ENCODE measurements at places on chromosomes 2 and 18.

DNA sequence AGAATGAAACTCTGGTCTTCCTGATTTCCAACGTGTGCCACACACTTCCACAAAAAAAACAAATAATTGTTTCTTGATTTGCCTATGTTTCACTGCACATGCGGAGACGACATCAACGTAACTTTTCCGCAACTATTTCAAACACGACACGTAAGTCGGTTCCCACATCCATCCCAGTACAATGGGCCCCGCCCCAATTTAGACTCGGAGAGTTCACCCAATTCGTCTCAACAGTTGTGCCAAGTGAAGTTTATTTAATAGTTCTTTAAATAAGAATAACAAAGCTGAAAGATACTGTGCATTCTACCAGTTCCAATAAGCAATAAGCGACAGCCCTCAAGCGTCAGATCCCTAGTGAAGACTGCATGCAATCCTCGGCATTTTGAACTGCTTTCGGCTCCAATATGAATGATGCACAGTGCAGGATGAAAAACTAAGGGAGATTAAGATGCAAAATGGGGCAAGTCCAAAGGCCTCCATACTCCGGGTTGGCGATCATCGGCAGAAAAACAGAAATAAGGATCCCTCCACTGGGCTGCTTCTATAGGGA, 664 bp downstream of the CCT4 start:
- no peak for DNase-seq

DNA sequence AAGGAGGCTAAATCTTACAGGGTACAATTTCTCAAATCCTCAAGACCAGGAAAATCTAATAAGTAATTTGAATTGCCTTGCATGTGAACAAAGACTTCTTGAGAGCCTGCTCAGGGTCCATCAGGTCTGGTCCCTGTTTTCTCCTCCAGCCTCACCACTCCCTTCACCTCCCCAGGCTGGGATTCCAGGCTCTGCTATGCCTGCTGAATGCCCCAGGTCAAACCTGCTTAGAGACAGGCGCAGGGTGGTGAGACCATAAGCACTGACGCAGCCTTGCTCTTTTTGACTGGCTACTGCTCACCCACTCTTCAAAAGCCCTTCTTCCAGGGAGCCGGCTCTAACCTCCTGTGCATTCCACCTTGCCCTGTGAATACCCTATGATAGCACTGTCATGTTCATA, 356.4 kb upstream of the ACVR2A start:
- DNase-seq, result no peak

GRCh38 chr2:37639631-37640030, 31.8 kb downstream of the CDC42EP3 start:
- DNase-seq, result no peak

DNA sequence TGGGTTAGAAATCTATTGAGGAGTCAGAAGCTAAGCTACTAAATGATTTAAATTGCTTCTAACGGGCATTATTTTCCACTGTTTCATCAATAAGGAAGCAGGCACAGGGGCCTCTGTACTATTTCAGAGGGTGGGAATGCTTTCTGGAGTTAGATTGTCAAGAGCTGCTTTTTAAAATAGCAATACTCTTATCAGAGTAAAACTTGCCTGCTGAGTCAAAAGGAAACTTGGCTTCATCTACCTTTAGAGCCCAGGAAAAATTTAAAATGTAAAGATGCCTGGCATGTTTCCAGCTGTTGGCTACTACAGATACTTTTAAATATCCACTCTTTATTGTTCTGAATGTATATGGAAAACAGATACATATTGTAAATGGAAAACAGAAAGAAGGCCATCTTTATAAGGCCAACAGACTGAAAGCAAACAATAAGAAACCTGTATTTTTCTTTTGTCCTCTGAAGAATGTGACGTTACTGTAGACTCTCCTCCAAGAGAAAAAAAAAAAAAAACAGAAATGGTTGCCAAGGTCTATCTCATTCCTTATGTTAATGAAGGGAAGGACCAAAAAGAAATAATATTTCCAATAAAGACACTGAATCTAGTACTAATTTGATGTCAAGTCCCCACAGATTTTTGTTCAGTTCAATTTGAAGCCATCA, 79.1 kb downstream of the FIGN start:
- no peak for DNase-seq

GRCh38 chr2:10530607-10531239, 82.6 kb upstream of the ODC1 start:
- no peak for DNase-seq

DNA sequence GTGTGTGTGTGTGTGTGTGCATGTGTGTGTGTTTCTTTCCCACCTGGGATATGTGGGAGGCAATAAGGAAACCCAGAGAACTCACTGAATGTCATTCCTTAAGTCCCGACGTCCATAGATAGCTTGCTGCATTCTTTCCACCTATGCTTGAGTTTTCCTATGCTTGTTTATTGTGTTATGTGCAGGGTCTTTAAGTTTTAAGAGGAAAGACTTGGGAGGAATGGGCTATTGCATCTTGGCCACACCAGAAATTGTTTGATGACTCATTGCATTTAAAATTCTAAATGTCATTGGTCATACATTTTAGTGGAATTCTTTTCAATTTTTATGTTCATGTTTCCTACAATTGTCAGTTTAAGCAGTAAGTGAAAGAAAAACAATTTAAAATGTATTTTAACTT, 33.7 kb downstream of the STARD6 start:
- DNase-seq, result no peak

DNA sequence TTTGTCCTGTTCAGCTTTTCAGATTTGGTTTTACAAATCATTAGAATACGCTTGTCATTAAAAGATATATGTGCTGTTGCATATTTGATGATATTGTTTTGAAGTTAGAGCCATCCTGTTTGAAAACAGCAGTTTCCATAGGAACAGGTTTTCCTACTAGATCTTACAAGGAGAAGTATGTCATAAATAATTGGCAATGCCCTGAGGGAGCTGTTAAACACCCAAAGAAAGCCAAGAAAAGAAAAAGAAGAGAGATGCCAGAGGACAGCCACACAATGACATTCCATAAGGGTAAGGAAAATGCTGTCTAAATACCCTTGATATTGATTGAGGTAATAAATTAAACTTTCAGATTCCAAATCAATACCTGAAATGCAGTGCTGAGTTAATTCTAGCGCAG, 392.2 kb upstream of the CRIM1 start:
- DNase-seq, result no peak

GRCh38 chr2:18117592-18117991, 239.1 kb downstream of the KCNS3 start:
- DNase-seq, result no peak

DNA sequence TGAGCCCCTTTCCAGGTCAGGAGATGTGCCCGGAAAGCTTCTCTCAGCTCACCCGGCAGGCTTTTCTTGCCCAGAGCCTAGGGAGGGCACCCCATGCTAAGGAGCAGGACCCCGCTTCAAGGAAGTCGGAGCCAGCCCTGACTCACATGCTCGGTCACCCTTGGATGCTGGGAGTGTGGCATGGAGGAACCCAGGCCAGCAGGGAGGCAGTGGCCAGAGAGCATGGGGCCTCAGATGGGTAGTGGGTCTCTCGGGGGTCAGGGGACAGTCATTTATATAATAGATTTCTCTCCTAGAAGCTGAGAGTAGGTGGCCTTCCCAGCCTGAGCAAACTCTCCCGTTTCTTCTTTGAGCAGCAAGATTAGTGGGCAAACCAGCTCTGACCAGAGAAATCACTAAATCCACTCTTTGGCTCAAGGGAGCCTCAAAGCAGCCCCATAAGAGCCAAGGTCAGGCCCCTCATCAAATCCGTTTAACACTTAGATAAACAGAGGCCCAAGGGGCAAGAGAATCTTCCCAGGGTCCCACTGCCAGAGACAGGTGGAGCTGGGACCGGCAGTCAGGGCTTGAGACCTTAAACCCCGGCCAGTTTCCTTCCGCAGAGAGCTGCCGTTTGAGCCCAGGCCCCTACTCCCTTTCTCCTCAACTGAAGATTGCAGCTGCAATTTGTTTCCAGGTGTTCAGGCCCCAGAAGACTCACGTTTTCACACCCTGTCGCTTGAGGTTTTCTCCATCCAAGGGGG, 113.1 kb downstream of the CYP26B1 start:
- DNase-seq, result no peak

- DNase-seq, result no peak
Observed at GRCh38 chr2:233434666-233435330, 80.5 kb downstream of the DGKD start.

DNA sequence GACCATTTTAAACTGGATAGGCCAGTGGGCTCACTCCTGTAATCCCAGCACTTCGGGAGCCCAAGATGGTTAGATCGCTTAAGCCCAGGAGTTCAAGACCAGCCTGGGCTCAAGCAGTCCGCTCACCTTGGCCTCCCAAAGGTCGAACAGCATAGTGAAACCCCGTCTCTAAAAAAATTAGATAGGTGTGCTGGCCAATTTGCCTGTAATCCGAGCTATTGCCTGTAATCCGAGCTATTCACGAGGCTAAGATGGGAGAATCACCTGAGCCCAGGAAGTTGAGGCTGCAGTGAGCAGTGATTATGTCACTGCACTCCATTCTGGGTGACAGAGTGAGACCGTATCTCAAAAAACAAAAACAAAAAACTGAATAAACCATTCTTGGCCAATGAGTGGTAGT, 52.6 kb upstream of the EMILIN2 start:
- no peak for DNase-seq

GRCh38 chr18:39347701-39348100, 1782.1 kb upstream of the CELF4 start:
- no peak for DNase-seq

GRCh38 chr2:5782103-5782502, 89.9 kb downstream of the SOX11 start:
- DNase-seq, result no peak

- DNase-seq, result no peak
Observed at GRCh38 chr2:53842891-53843290, 16.9 kb downstream of the GPR75 start.

DNA sequence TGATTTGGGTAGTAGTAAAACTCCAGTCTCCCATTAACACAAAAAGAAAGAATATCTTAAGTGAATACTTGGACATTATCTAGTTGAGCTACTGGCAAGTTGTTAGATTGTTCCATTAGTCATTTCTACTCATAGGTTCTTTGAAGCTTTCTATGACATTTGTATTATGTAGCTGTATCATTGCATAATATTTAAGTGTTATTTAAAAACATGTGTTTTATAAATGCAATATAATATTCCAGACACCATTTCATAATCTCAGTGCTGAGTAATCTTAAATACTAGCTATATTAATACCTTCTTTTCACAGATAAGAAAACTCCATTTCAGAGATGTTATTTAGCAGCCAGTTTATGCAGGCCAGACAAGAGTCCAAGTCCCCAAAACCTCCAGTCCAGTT, 271.9 kb downstream of the NCKAP5 start:
- DNase-seq, result no peak

- DNase-seq, result no peak
Observed at GRCh38 chr2:27135478-27135955, 1.1 kb upstream of the PREB start.

GRCh38 chr2:98828369-98828744, 97.4 kb upstream of the MGAT4A start:
- no peak for DNase-seq

DNA sequence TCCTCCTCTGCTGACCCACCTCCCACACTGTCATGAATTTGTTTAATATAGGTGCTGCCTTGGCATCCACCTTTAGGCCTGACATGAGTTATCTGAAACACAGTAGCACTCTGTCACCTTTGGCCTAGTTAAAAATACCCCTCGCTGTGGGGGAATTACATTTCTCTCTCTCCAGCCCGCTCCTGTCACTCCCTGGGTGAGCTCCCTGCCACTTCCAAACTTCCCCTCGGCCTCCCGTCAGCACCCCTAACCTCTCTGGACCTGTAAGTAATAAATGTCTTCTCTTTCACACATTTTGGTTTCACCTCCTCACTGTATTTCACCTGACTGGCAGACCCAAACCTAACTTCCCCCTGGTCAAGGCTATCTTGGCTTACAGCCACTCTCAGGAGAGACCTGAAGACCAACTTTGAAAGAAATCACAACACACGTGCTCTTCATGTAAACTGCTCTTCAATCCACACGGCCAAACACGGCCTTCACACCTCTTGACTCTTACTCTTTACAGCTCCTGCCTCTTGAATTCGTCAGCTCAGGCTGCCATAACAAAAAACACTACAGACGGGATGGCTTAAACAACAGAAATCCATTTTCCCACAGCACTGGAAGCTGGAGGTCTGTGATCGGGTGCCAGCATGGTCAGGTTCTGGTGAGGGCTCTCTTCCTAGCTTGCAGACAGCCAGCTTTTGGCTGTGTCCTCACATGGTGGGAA, 28.3 kb downstream of the REEP1 start:
- no peak for DNase-seq

GRCh38 chr2:196598412-196598811, 41.1 kb upstream of the CCDC150 start:
- DNase-seq, result no peak

GRCh38 chr18:39072970-39073369, 1507.4 kb upstream of the CELF4 start:
- DNase-seq, result no peak

DNA sequence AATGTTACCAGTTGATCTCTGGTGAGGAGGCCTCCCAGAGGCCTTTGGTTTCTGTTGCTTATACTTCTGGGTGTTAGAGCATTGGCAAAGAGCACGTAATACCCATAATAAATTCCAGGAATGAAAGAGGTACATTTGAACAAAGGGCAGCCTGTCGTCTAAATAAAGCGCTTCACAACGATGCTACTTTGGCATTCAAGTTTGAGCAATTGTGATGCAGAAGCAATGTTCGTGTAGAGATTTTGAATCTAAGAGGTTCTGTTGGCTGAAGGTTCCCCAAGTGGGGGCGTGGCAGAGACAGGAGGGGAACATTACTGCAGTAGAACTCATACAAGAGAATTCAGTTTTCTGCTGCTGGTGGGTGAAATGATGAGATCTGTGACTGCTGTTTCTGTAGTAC, 27.8 kb downstream of the ZNF532 start:
- no peak for DNase-seq

DNA sequence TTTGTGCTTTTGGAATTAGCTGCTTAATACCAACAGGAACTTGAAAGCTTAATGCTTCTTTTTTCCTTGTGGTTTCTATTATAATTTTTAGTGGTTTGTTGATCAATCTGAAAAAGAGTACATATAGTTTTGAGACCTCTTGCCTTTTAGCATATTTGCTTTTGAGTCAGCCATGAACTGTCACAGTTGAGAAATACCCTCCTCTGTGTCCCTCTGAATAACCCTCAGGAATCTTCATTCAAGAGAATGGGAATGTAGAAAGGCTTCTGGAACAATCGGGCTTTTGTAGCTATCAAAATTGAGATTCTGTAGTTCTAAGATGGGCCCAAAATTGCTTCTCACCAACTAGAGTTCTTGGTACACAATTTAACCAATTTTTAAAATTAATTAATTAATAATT, 451.1 kb upstream of the TRIB2 start:
- DNase-seq, result no peak

- DNase-seq, result no peak
Observed at GRCh38 chr2:85778646-85779379, 25.0 kb downstream of the ATOH8 start.
